Activated T-helper 1 cell treated with anti-CD3 and anti-CD28 coated beads, Interleukin-2, amount 50 U/mL, for 16 hours (primary cell): ENCODE measurements at places on chromosomes 1 and 21.

DNA sequence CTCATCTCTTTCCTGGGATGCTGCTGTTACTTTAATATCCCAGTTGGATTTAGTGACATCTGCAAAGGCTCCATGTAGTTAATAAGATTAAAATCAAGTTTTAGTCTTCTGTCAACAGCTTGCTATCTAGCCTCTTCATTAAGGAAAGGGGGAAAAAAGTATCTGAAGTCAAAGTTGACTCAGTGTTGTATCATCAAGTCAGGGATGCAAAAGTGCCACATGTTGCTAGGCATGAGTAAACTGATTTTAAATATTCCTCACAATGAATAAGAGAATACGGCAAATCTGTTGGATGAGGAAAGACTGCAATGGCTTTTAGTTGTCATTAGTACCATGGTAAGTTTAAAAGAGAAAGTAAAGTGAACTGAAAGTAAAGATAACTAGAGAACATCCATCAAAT, 383.2 kb upstream of the ZRANB2 start:
- DNase-seq: no peak

DNA sequence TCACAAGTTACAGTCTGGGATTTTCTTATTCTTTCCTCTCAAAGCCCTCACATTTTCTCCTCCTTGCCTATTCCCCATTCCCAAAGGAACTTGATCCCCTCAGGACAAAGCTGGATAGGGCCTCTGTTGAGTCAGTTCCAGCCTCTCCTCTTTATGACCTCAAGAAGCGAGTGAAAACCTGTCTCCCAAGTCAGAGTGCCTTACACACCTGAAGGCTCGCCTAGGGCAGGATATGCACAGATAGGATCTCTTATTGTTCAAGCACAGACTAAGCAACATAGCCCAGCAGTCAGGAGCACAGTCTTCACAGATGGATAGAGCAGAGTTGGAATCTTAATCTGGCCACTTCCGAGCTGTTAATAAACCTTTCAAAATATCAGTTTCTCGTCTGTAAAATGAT, 60.8 kb upstream of the PRRC2C start:
- DNase-seq: no peak

DNA sequence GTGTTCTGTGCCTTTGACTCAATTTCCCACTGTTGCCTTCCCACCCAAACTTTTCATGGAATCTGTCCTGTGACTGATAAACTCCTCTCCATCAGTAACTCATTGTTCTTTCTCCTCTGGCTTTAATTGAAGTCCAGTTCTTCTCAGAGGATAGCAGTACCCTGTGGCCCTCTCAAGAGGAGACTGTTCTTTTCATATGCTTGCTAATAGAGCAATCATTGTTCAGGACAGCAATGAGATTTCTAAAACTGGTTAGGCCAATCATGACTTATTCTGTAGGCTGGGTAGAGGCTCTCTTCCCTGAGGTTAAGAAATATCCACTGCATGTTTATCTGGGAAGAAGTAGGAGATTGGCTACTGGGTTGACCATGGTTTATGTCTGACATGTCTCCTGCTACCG, 98.8 kb downstream of the CHD1L start:
- no peak for DNase-seq

- DNase-seq: no peak
Observed at GRCh38 chr1:60345049-60345448, 271.5 kb upstream of the C1orf87 start.

GRCh38 chr1:166140251-166140650, 26.6 kb downstream of the FAM78B start:
- no peak for DNase-seq

GRCh38 chr1:25067518-25068251, 137.6 kb upstream of the RUNX3 start:
- no peak for DNase-seq

GRCh38 chr1:235852887-235853286, 13.8 kb downstream of the LYST start:
- DNase-seq: no peak

DNA sequence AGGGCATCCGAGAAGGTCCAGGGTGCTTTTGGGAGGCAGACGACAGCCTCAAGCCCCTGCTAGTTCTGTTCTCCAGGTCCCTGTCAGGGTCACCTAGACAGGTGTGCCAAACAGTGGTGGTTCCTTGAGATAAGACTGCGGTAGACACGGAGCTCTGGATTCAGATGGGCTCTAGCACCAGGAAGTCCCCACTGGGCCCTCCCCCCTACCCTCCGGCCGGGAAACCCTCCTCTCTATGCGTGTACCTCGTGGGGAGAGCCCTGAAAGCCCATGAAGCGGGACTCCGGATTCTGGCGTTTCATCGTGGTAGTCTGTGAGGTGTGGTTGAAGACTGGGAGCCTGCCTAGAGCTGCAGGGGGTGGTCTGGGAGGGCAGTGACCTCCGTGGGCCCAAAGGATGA, 2.1 kb upstream of the KCNA2 start:
- no peak for DNase-seq

DNA sequence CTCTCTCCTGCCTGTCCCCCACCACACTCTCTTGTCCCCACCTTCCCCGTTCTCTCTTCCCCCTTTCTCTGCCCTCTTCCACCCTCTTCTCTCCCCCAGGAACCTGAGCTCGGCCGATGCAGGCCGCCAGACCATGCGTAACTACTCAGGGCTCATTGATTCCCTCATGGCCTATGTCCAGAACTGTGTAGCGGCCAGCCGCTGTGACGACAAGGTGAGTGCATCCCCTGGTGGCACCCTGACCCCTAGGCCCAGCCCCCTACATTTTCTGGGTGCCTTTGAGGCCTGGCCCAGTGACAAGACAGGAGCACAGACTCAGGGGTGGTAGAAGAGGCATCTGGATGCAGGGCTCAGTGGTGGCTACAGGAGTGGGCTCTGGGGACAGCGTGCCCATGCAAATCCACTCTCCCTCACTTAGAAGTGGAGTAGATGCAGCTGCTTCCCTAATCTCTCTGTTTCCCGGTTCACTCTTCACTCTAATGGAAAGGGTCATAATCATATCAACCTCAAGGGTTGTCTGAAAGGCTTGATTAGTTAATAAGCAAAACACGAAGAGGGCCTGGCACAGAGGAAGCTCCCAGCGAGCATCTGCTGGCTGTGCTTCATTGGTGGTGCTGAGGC, 37.0 kb downstream of the PKP1 start:
- no peak for DNase-seq
